ENCODE measurements at places on chromosomes 7 and 10.

GRCh38 chr7:142636751-142637150 lies 112.5 kb upstream of the PRSS1 start:
- no peak for DNase-seq

DNA sequence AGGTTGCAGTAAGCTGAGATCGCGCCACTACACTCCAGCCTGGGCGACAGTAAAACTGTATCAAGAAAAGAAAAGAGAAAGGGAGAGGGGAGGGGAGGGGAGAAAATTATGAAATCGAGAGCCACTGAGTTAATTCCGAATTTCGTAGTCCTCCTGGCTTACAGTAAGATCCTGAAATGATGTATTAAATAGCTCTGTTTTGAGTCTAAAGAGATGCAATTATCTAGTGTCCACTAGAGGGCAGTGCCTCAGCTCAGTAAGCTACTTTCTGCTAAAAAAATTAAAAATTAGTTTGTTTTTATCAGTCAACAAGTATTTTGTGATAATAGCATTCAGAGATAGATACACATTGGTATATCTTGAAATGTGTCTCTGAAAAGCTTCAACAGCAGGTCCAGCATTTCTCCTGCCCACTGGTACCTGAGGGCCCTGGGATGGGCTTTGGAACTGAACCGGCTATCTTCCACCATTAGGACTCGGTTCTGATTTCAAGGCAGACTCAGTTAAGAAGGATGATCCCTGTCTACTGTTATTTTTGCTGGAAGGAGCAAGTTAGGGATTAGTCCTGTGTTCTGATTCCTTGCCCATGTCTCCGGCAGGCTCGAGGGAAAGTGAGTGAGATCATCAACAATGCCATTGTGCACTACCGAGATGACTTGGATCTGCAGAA lies 19.5 kb downstream of the TSPAN33 start:
- peak; percentile 63 for DNase-seq

DNA sequence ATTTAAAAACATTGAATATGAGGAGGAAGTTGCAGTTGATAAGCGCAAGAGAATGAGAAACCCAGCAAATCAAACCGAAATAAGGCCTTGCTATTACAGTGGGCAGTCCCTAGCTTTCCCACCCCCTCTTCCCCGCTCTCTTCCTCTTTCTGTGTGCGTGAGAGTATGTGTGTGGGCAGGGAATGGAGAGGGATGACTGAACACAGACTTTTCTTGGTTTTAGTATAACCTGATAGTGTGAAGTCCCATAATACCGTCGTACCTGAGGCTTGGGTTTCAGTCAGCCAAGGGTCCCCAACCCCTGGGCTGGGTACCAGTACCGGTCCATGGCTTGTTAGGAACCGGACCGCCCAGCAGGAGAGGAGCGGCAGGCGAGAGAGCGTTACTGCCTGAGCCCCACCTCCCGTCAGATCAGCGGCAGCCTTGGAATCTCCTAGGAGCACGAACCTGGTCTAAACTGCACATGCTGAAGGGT lies 255.3 kb downstream of the CELF2 start:
- DNase-seq = no peak

DNA sequence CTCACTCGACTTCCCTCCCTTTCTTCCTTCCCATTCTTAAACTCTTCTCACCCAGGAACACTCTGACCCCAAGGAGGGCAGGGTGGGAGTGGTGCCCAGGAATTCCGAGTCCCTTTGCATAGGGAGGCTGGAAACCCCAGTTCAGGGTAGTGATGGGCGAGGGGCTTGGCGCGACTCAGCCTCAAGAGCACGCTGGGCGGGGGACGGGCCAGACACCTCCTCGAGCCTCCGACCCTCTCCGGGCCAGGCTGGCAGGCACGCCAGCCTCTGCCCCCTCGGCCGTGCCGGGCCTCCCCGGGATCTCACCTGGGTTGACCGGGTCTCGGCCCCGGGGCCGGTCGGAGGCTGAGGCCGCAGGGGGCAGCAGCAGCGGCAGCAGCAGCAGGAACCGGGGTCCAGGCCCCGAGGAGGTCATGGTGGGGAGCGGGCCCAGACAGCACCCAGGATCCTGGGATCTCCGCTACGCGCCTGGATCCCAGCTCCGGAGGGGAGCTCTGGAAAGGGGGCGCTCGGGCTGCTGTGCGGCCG lies 457 bp downstream of the PLOD3 start:
- DNase-seq = no peak

Data from ELR (cell line).